NCI-H2171 treated with DMSO at 0.1 percent for 48 hours (cell line): ENCODE measurements at places on chromosomes 5 and 9.

DNA sequence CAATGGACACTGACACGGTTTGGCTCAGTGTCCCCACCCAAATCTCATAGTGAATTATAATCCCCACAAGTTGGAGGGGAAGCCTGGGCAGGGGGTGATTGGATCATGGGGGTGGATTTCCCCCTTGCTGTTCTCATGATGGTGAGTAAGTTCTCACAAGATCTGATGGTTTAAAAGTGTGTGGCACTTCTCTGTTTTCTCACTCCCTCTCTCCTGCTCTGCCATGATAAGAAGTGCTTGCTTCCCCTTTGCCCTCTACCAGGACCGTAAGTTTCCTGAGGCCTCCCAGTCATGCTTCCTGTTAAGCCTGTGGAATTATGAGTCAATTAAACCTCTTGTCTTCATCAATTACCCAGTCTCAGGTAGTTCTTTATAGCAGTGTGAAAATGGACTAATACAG, 115.8 kb upstream of the KIF2A start:
- DNase-seq, result no peak

GRCh38 chr5:172299916-172300439, 16.4 kb upstream of the UBTD2 start:
- DNase-seq, result no peak

DNA sequence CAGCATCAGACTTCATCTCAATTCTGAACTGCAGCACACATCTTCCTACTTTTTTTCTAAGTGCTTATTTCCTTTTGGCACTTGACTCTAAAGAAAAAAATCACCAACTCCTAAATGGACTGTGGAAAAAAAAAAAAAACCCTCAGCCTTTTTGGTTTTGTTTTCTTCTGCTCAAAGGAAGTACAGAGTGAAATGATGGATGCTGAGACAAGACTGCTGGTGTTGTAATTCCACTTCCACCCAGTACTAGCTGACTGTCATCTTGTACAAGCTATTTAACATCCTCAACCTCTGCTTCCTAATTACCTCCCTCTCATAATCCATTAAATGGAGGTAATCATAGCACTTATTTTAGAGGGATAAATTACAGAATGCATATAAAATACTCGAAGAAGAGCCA, 171.5 kb upstream of the GNA14 start:
- DNase-seq, result no peak

DNA sequence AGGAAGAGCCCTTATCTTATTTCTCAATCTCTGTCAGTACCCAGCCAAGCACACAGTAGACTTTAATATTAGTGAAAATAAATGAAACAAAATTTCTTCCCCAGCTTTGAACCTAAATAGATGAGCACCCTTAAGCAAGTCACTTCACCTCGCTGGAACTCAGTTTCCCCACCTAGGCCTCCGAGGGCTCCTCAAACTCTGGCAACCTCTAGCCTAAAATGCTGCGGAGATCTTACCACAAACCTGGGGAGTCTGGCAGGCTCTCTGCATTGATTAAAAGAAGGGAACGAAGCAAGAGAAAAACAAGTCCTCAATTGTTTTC, 326 bp downstream of the RIGI start:
- DNase-seq, result no peak

DNA sequence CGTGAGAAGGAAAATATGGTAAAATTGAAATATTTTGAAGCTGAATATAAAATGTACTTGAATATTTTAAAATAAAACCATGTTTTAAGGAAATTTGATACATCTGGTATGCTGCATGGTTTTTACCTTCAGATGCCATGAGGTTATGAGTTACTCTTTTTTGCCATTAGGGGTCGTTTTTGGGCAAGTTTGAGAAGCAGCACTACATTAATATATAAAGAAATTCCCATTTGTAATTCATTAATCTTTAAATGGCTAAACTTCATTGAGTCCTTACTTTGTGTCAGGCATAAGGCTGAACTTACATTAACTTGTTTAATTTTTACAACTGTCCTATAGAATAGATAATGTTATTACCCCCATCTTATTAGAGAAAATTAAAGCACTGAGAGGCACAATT, 152.3 kb downstream of the KDM4C start:
- DNase-seq, result peak; percentile 30

GRCh38 chr5:65382582-65382981, 99.1 kb downstream of the ADAMTS6 start:
- no peak for DNase-seq

- no peak for DNase-seq
Observed at GRCh38 chr5:124981901-124982300, 235.5 kb upstream of the ZNF608 start.

DNA sequence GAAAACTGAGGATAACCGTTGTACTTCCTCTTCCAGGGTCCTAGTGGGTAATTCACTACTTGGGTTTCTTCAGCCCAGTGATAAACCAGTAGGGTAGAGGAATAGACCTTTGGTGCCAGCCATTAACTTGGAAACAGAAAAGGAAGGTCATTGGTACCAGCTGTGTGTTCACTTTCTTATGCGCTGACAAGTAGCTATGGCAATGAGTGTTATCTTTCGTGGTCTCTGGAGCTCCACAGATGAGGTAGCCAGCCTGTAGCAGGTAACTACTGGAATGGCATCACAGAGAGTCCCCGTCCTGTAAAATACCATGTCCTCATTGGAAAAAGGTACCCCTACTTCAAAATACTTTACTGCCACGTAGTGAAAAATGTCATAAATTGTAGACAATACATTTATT, 2.3 kb downstream of the UHRF2 start:
- DNase-seq, result no peak

DNA sequence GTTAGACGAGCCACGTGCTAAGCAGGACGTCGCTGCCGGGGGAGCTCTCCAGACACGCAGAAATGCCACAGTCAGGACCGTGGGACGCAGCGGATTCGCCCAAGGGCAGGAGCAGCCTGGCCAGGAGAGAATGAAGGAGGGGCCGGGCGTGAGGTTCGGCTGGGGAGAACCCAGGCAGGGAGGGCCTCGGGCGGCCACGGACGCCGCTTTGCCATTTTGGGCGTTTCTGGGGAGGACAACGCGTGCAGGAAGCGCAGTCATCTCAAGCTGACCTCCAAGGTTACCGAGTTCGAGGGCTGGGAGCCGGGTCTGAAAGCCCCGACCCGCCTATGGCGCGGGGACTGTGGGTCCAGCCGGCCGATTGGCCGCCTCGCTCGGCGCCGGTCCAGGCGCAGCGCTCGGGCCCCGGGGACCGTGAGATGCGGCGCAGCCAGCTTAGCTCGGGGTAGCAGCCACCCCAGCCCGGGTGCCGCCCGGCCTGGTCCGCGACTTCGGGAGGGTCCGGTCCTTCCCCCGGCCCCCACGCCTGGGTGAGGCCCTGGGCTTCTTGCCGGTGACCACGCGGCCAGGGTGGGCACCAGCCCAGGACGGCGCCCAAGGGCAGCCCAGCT, 760 bp upstream of the MAN1B1 start:
- peak; percentile 30 for DNase-seq

- peak; percentile 35 for DNase-seq
Observed at GRCh38 chr5:115544043-115544435, 536 bp downstream of the FEM1C start.

DNA sequence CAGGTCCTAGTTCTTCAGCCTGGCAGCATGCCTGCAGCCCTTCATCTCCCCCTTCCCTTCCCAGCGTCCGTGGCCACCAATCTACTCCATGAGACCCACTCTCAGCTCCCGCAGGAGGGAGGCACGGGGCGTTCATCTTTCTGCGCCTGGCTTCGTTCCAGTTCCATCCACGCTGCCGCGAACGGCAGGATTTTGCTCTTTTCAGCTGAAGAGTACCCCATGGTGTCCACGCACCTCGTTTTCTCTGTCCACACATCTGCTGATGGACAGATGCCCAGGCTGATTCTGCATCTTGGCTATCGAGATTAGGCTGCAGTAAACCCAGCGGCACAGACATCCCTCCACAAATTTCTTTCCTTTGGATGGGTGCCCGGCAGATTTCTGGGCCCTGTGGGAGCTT, 30.5 kb upstream of the NKD2 start:
- DNase-seq, result no peak

DNA sequence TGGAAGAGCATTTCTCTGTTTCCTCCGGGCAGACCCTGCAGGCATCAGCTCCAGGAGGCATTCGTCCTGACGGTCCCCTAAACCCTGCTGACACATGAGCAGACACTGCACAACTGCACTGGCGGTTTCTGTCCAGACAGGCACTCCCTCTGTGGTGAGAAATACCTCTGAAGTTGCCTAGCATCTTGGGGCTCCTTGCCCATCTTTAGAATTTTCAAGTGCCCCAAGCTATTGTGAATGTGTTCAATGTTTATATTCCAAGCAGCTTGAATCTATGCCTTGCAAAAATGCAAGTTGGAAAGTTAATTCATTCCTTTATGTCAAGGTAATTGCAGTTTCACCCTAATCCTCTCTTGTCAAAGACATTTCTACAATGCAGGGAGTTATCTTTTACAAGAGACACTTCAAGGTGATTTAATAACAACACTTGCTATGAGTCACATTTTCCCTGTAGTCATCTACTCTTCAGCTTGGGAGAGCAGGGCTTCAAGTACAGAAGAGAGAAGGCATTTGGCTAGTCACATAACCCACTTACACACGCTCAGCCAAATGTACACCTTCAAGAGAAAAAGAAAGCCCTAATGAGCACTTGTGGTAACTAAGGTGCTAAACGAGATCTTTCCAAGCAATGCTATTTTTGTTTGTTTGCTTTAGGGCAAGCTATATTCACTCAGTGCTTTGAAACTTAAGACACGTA, 302.5 kb downstream of the MLLT3 start:
- peak; percentile 2 for DNase-seq

DNA sequence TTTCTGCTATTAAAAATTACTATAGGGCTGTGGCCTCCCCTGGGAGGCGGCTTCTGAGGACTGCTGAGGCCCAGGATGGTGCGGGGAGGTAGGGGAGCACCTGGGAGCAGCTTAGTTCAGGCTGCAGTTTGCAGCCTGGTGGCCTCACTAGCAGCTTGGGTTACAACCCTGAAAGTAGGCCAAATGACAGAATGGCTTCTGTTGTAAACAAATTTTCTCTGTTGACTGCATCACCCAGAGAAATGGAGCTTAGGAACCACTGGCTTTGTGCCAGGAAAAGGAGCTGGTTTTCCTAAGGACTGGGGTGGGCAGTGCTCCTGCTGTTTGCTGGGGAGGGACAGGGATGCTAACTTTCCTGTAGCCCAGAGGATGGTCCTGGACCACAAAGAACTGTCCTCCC, 130.3 kb downstream of the ENTREP1 start:
- DNase-seq, result peak; percentile 86

- DNase-seq, result no peak
Observed at GRCh38 chr5:121572061-121572460, 279.6 kb upstream of the FTMT start.

DNA sequence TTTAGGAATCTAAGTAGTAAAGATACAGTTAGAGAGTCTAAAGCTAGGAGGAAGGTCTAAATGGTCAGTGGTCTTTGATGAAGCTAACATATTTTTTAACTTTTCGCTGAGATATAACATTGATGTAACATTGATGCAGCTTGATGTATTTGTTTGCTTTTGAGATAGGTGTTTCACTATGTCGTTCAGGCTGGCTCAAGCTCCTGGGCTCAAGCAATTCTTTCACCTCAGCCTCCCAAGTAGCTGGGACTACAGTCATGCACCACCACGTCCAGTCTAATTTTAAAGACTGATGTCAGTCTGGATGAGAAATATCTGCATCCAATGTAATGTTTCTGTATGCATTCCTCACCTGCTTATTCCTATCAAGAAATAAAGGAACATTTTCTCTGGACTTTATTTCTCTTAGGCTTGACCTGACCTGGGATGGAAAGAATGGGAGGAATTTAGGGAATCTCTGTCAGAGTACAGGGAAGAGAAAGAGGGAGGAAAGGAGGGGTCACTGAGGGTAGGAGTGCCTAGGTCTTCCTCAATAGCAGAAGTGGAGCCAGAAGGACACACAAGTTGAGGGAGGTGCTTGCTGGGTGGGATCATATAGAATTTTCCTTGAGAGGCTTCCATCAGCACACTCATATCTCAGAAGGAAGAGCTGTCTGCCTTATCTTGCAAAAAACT, 101.5 kb upstream of the GPBP1 start:
- DNase-seq, result no peak

GRCh38 chr9:127916720-127917581, at the start of gene ST6GALNAC4:
TSS of gene ST6GALNAC4 (minus strand) at chr9:127917041. CDS start at chr9:127916419, 622 bp downstream.
- DNase-seq, result peak; percentile 91

DNA sequence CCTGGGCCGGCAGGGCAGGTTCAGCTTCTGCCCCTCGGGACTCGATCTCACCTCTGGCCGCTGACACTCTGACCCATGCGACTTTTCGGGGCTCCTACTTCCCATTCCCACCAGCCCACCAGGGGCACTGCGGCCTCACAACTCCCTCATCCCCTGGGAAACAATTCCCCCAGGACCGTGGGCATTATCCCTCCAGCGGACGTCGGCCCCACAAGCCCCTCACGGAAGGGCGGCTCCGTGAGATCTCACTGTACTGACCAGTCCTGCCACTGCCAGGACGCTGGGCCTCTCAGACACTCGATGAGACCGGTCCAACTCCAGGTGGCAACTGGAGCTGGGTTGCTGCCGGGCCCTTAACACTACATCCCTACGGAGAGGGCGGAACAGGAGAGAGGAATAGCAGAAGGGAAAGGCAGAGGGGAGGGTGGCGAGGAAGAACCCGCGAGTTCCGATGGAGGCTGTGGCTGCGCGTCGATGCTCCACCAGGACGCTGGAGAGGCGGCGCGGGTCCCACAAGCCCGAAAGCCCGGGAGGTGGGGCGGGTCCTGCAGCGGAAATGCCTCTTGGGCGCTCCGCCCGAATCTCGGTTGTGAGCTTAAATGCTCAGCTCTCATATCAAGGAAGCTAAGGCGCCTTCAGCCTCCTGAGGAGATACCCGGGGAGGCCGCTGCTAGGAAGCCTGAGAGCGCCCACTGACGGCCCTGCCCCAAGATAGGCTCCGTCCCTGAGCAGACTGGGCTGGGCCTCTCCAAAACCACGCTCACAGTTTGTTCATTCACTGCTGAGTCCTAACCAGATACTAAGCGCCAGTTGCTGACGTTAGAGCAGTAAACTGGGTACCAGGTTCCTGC, 36.3 kb downstream of the VCP start:
- DNase-seq, result no peak

- DNase-seq, result no peak
Observed at GRCh38 chr9:89080193-89080592, 88.9 kb downstream of the S1PR3 start.

DNA sequence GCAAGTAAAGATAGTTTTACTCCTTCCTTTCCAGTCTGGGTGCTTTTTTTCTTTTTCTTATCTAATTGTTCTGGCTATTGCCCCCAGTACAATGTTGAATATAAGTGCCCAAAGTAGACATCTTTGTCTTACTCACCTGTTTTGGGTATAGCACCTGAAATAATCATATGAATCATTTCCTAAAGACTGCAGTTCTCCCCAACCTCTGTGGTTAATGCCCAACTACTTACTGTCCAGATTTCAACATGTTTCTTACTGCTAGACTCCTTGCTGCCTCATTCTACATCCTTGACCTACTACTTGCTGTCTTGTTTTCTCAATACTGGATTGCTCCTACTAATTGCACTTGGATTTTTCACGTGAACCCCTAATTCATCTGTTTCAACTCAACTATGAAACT, 8.8 kb upstream of the HSDL2 start:
- no peak for DNase-seq

GRCh38 chr9:20770947-20771346, 86.9 kb downstream of the FOCAD start:
- no peak for DNase-seq
